Heart left ventricle (tissue), 16 donors: ENCODE measurements at places on chromosomes 13 and 19. TPM values are rescaled to one million over a fixed set of nuclear protein-coding genes. Genes with fewer than 3 reads are reported as not detected.

DNA sequence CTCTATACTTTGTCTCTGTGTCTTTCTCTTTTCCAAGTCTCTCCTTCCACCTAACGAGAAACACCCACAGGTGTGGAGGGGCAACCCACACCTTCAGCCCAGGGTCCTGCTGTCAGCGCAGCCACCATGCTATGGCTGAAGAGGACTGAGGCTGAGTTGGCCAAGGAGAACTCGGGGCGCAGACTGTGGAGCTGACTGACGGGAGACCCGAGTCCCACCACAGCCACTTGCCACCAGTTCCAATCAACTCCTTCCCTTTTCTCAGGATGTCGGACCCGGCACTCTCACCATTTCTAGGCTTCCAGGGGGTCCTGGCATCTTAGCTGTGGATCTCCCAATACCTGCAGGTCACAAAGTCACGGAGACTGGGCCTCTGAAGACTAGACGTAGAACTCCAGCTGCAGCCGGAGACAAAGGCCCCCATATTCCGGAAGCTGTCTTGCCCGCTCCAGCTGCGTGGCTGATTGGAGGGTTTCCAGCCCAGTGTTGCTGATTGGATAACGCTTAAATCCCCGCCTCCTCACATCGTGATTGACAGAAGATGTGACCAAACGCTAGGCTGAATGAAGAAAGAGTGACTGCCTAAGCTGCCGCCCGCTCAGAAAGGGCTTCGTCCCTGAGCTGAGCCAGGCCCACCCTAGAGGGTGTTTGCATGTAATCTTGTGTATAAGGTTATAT, 63.6 kb downstream of the ZNF429 start:
- H3K4me3 ChIP-seq, result peak overlapping the region; percentile 52
- peaks cover 2% of the 10 kb centered on the region for H3K36me3 ChIP-seq
- H3K27ac ChIP-seq, result peak overlapping the region; percentile 89
- H3K27me3 ChIP-seq, result no peaks in the 10 kb centered on the region

GRCh38 chr19:21850656-21851255, 14.8 kb upstream of the ZNF43 start:
- H3K4me1 ChIP-seq, result no peaks in the 10 kb centered on the region
- no peak for DNase-seq
- H3K4me3 ChIP-seq, result peak overlapping the region; percentile 72
- H3K27ac ChIP-seq, result no peak overlapping the region

GRCh38 chr19:4580021-4580901, 20.8 kb upstream of the SEMA6B start:
- H3K27me3 ChIP-seq, result peaks cover 31% of the 10 kb centered on the region
- no peak overlapping the region for H3K4me3 ChIP-seq
- DNase-seq, result no peak
- H3K36me3 ChIP-seq, result no peaks in the 10 kb centered on the region
- H3K27ac ChIP-seq, result no peak overlapping the region

The ANGPTL4 gene
- total RNA-seq, result 10.8 TPM

- H3K27ac ChIP-seq, result no peak overlapping the region
- no peaks in the 10 kb centered on the region for H3K36me3 ChIP-seq
- no peaks in the 10 kb centered on the region for H3K4me1 ChIP-seq
- no peak for DNase-seq
These were observed 18.7 kb downstream of the MIPEP start for GRCh38 chr13:23870356-23871140.

DNA sequence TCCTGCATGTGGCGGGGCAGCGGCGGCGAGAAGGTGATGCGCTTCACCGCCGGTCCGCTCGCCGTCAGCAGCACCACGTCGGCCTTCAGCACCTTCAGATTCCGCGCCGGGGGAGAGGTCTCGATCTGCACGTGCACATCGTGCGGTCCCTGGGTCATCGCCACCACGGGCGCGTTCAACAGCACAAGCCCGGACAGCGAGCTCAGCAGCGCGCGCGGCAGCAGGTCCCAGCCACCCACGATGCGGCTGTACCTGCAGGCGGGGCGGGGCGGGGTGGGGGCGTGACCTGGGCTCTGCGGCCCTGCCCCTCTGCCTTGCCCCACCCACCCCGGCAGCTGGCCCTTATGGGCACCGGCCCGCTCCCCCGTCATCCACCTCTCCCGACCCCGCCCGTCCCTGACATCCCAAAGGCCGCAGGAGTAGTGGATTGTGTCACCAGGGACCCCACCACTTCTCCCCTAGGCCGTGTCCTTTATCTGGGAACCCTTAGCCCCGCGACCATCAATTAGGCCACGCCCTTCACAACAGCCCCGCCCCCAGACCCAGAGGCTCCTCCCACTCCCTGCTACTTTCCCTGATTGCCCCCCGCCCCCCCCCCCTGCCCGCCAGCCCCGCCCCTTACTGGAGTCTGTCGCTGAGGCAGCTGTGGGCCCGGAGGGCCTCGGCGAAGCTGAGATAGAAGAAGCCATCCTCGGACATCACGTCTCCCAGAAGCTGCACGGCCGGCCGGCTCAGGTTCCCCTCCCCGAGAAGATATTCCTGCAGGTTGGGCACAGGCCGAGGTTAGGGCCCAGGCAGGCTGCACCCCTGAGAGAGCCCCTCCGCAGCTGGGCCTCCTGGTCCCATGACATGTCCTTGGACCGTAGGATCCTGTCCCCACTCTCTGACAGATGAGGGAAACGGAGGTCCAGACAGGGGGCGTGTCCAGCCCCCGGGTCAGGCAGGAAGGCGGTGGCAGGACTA, 6.1 kb downstream of the IL4I1 start:
- H3K27ac ChIP-seq, result no peak overlapping the region
- no peaks in the 10 kb centered on the region for H3K27me3 ChIP-seq
- H3K4me1 ChIP-seq, result peaks cover 4% of the 10 kb centered on the region
- peak overlapping the region; percentile 4 for H3K4me3 ChIP-seq
- H3K36me3 ChIP-seq, result peaks cover 23% of the 10 kb centered on the region

- no peak for DNase-seq
- H3K4me3 ChIP-seq, result no peak overlapping the region
- no peak overlapping the region for H3K27ac ChIP-seq
- no peaks in the 10 kb centered on the region for H3K36me3 ChIP-seq
- H3K4me1 ChIP-seq, result no peaks in the 10 kb centered on the region
These were observed 160.1 kb upstream of the SOX1 start for GRCh38 chr13:111906816-111907215.
